Adrenal gland (tissue), 19 donors: ENCODE measurements at places on chromosomes 12 and 14.

- H3K4me1 ChIP-seq = peaks cover 10% of the 10 kb centered on the region
- peaks cover 36% of the 10 kb centered on the region for H3K36me3 ChIP-seq
- DNase-seq = no peak
These were observed 36.6 kb downstream of the MAX start for GRCh38 chr14:65065719-65066118.

DNA sequence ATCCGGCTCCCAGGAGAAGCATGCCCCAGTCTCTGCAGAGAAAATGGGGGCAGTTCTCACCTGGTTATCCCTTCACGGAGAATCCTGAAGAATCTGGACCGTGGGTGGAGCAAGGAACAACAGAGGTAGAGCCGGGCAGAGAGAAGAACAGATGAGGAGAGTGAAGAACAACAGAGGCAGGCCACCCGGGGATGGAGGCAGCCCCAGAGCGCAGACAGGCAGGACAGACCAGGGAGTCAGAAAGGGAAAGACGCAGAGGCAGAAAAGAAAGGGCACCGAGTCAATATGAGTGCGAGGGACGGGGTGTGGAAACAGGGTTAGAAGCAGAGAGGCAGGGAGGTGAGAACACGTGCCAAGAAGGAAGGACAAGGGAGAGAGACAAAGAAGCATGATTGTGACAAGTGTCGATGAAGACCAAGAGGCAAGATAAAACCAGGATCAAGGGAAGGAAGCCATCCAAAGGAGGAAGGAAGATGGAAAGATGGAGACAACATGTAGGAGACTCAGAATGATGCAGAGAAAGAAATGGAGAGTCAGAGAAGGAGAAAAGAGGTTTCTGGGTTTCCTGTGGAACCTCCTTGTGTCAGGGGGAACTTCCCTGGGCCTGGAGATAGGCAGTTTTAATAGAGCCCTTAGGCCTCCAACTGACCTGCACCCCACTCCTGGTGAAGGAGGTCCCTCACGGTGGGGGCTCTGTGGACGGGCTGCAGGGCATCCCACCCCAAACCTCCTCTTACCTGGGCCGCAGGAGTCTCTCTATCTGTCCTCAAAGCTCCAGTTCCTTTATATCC is at the start of gene MYH6:
Gene MYH6 (minus strand): TSS at position 758 of the 791 bp plus-strand sequence. CDS start 1,050 bp downstream, outside the sequence.
- H3K4me1 ChIP-seq = no peaks in the 10 kb centered on the region
- DNase-seq = no peak
- H3K36me3 ChIP-seq = no peaks in the 10 kb centered on the region
- no peaks in the 10 kb centered on the region for H3K27me3 ChIP-seq
- H3K27ac ChIP-seq = no peak within 1 kb of the TSS

DNA sequence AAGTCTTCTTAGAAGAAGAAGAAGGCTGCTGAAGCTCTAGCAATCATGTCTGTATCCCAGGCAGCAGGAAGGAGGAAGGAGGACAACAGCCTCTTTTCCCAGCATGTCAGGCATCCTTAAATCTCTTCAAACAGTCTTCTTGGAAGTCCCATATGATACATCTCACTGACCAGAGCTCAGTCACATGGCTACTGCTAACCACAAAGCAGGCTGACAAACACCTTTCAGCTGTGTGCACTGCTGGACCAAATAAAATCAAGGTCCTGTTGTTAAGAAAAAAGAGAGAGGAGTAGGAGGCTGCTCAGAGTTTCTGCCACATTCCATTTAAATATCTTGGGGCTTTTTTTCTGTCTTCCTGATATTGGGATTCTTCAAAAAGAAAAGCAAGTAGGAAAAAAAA is 203.4 kb upstream of the PELI2 start:
- H3K4me1 ChIP-seq = no peaks in the 10 kb centered on the region
- H3K36me3 ChIP-seq = no peaks in the 10 kb centered on the region
- no peak overlapping the region for H3K4me3 ChIP-seq

GRCh38 chr12:5944688-5945070 is 380 bp downstream of the ANO2 start:
- H3K27ac ChIP-seq = no peak overlapping the region
- H3K4me1 ChIP-seq = no peaks in the 10 kb centered on the region
- no peak for DNase-seq
- no peaks in the 10 kb centered on the region for H3K36me3 ChIP-seq
- no peak overlapping the region for H3K4me3 ChIP-seq
